Stimulated activated CD8-positive, alpha-beta memory T cell treated with anti-CD3 and anti-CD28 coated beads, Interleukin-4, amount 100 ng/mL, for 24 hours (primary cell): ENCODE measurements at places on chromosomes 1 and 21.

GRCh38 chr1:58774027-58774426 is 9.8 kb downstream of the JUN start:
- DNase-seq: no peak

GRCh38 chr21:25176637-25177412 is 430.5 kb downstream of the MRPL39 start:
- DNase-seq: no peak

- no peak for DNase-seq
These were observed 74.1 kb upstream of the TINAGL1 start for GRCh38 chr1:31502253-31502652.

- no peak for DNase-seq
These were observed 10.9 kb downstream of the ARHGEF2 start for GRCh38 chr1:155967341-155968050.

DNA sequence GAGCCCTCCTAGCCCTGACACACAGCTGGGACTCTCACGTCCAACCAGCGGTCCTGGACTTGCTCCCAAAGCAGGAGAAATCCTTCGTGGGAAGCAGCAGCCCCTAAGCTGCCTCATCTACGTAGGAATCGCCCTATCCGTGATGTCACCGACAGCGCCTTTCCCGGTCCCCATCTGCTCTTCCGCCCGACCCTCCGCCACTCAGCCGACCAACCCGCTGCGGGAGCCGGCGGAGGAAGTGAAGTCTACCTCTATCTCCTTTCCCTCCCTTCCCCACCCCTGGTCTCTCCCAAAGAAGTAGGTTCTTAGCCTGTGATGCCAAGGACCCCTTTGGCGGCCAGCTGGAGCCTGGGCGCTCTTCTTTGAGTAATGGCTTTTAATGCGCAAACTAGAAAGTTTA is 272.1 kb downstream of the FAM72C start:
- DNase-seq: no peak

DNA sequence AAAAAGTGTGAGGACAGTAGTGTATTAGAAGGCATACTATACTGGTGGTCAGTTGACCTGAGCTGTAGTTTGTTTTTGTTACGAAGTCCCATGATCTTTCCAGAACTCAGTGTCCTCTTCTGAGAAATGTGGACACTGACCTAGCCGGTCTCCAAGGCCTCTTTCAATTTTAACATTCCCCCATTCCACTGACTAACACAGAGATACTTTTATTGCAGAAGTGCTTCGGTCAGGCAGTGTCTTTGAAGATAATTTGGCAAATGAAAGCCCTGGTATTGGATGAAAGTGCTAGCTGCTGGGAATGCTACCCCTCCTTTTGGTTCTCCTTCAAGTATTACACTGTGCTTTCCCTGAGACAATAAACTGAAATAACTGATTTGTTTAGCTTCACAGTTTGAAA is 89.4 kb downstream of the LMO4 start:
- DNase-seq: no peak

DNA sequence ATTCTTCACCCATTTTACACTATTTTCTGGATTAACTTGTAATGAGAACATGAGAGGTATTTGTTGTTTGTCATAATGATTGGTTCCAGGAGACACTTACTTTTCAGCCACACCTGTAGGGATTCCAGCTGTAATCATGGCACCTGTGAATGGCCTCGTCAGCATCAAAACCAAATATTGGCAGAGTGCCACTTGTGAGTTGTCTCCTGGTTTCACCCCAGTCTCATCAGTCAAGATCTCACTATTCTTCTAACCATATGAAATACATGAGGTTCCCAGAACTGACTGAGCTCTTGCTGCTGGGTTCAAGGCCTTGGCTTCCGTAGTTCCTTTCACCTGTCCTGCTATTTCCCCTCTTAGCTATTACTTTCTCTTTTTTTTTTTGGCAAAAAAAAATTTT is 246.6 kb upstream of the ADGRL2 start:
- DNase-seq: no peak

DNA sequence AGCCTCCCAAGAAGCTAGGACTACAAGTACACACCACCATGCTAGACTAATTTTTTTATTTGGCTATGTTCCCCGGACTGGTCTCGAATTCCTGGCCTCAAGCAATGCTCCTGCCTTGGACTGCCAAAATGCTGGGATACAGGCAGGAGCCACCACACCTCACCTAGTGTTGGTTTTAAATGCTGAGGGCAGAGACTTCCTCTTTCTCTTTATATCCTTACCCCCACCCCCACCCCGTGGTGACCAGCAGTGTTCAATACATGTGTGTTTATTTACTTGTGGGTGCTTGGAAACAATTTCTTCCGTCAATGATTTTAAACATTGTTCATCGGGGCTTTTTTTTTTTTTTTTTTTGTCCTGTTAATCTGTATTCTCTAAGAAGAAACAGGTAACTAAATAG is 158.9 kb downstream of the ZBTB18 start:
- no peak for DNase-seq

DNA sequence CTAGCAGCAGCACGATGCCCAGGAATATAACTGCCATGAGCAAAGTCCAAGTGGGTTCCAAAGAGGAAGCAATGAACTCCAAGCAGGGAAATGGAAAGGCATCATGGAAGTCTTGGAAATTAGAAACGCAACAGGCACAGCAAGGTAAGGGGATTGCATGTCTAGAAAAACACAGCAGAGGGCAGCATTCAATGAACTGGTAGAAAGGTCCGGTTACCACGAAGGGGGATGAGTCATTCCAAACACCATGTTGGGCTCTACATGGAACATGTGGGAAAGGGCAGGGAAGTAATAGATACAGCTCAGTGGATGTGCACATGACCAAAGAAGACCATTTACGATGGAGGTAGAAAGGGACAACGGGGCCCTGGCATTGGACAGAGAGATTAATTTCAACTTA is 36.4 kb downstream of the RXRG start:
- no peak for DNase-seq

DNA sequence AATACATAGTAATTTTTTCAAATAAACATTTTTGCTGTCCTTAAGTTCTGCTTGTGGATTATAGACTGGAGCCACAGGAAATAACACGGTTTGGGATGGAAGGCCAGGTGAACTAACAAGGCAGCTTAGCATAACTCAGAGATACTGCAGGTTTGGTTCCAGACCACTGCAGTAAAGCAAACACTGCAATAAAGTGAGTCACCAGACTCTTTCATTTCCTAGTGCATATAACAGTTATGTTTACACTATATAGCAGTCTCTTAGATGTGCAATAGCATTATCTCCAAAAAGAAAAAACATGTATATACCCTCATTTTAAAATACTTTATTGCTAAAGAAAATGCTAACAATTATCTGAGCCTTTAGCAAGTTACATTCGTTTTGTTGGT is 22.0 kb downstream of the LRRC42 start:
- DNase-seq: no peak

DNA sequence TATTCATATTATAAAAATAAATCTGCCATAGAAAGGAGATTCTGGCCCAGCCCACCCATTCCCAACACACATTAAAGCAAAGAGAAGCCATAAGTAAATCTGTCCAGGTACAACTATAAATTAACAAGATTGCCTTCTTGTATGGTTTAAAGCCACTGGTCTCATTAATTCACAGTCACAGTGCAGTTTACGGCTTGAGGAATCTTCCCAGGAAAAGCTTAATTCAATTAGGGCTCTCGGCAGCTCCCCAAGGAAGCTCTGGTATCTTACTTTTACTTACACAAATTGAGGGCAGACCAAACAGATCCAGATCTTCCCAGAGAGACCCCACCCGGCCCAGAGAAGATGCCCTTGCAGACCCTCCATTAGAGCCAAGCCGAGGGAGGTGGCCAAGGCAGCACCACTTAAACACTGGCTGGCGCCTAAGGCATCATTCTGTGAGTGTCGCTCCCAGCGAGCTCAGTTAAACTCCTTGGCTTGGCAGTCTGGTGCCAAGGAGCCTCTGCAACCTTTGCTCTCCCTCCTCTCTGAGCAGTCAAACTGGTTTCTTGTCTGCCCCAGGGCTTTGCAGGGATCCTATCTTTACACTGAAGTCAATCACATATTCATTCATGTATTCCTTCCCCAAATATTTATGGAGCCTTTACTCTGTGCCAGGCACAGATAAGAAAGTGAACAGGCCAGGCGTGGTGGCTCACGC is 10.7 kb downstream of the SLC9A1 start:
- no peak for DNase-seq

DNA sequence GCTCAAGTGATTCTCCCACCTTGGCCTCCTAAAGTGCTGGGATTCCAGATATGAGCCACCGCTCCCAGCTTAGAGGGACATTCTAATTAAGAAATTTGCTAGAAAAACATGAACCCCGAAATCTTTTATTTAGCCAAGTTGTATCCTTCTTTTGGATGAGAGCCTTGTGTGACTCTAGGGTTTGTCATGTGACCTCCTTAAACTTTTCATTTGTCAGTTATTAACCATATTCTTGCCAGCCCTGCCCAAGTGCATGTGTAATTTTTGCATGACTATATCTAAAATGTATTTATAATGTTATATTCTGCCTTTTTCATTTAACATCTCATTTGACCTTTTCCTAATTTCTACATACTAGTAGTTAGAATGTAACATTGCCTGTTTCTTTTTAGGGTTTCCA is 1.9 kb downstream of the UTP25 start:
- DNase-seq: no peak

GRCh38 chr1:67434491-67434890 is 4.3 kb upstream of the SERBP1 start:
- DNase-seq: no peak

DNA sequence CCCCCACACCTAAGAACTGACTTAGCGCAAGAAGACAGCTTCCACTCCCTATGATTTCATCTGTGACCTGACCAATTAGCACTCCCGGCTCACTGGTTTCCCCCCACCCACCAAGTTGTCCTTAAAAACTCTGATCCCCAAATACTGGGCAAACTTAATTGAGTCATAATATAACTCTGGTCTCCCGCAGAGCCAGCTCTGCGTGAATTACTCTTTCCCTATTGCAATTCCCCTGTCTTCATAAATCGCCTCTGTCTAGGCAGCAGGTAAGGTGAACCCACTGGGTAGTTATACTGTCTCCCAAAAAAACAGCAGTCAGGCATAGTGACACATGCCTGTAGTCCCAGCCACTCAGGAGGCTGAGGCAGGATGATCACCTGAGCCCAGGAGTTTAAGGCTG is 36.9 kb downstream of the ZBTB8OS start:
- DNase-seq: no peak

DNA sequence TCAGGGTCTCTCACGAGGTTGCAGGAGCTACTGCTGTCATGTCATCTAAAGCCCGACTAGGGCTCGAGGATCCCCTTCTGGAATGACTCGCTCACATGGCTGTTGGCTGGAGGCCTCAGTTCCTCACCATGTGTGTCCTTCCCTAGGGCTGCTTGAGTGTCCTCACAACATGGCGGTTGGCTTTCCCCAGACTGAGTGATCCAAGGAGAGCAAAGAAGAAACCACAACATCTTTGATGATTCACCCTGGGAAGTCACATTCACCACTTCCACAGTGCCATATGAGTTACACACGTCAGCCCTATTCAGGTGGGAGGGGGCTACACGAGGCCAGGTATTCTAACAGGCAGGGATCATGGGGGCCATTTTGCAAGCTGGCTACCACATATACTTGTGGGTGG is 64.9 kb downstream of the FHAD1 start:
- no peak for DNase-seq

DNA sequence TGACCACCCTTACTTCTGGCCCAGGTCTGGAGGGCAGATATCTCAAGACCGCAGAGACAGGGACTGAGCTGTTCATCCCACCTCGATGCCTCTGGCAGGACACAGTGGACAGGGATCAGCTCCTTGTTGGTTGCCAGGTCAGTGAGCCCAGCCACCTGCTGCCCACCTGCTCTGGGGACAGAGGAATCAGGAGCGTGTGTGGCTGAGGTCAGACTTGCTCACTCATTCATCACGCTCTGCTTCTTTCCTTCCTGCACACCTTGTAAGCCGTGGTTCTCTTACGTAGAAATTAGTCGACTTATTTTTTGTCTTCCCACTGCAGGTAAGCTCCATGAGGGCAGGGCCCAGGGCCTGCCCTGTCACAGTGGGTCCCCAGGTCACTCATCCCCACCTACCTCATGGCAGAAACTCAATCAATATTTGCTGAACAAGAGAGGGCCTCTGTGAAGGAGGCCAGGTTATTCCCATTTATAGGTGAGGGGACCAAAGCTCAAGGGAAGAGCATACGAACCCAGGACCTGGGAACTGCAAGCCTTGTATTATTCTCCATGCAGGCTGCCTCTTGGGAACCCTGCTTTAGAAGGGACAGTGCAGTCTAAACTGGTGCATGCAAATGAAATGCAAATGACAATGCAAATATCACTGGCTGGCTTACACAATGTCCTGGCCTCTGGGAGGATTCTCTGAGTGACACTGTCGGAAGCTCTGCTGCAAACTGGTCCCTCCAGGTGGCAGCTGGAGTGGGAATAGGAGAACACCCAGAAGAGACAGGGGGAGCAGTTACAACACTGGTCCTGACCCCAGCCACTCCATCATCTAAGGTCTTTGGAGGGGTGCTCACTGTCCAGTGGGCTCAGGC is 58.4 kb upstream of the PAX7 start:
- DNase-seq: no peak

DNA sequence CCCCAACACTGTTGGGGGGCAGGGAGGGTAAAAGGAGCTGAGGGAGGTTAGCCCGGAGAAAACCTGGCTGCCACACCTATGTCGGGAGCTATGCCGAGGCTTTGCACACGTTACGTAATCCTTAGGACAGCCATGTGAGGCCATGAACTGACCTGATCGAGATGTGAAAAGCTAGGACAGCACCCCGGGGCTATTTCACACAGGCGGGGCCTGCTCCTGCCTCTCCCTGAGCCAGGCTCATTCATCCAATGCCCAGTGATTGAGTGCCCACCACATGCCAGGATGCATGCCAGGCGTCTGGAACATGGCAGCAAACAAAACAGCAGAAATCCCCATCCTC is 30.2 kb downstream of the LDLRAP1 start:
- no peak for DNase-seq

DNA sequence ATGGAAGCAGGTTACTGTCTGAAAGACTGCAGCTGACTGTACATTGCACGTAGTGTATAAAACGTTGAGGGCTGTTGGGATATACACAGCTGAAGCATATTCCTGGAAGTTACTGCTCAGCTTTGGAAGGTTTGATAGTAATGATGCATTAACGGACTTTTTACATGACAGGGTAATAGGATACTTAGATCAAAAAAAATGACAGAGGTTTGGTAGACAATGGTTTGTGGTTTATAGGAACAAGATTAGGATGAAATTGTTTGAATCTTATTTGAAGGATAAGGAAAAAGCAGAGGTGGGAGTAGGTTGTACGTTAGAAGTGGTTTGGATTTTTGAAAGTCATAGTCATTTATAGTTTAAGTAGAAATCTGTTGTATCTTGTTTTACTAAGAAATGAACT is 33.0 kb downstream of the ADGRL2 start:
- DNase-seq: no peak

- DNase-seq: no peak
These were observed 343.9 kb upstream of the DPYD start for GRCh38 chr1:98264727-98265126.
